Posterior cingulate gyrus (tissue), 11 donors: ENCODE measurements at places on chromosomes 2 and 18.

- peak; percentile 17 for DNase-seq
These were observed 341.2 kb downstream of the CYP26B1 start for GRCh38 chr2:71806432-71806831.

- no peak for DNase-seq
These were observed 89.4 kb upstream of the EML6 start for GRCh38 chr2:54634021-54634420.

GRCh38 chr18:60024857-60025256 is 125.1 kb downstream of the PMAIP1 start:
- no peak for DNase-seq

DNA sequence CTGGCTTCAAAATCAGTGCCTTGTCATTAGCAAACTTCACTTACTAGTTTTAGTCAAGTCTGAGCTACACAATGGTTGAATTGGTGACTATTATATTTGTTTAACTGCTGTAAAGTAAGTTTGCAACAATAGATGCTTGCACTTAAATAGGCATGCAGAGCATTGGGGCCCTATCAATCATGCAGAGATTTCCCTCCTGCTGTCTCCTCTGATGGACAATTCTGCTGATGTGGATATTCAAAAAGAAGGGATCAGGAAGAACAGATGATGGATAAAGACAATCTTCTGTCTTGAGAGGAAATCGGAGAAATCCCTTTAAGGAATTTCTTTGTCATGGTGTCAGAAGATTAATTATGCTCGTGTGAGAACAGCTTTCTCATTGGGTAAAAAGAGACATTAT is 89.0 kb downstream of the GREB1L start:
- no peak for DNase-seq

DNA sequence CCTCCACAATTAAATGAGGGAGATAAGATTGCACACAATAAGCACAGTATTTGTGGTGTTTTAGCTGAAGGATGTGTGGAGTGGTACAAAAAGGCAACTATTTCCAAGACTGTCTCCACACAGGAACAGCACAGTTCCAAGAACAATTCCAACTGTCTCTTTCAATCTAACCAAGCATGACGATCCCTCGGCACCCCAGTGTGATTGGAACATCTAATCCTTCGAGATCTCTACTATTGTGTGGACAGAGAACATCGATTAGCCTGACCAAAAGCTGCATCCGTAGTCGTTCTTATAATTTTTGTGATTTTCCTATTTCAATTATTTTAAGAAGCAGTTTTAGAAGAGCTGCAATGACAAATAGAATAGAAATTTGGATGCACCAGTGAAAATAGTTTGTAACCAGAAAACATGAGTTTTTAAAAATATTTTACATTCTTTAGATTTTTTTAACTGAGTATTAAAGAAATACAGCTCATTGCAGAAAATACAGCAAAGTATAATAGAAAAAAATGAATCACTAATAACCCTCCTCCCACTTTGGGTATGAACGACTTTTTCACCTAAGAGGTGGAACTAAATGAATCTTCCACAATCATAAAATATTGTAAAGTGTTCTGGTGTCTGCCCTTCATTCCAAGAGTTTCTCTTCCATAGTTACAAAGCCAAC is 76.4 kb upstream of the CABLES1 start:
- DNase-seq, result no peak

DNA sequence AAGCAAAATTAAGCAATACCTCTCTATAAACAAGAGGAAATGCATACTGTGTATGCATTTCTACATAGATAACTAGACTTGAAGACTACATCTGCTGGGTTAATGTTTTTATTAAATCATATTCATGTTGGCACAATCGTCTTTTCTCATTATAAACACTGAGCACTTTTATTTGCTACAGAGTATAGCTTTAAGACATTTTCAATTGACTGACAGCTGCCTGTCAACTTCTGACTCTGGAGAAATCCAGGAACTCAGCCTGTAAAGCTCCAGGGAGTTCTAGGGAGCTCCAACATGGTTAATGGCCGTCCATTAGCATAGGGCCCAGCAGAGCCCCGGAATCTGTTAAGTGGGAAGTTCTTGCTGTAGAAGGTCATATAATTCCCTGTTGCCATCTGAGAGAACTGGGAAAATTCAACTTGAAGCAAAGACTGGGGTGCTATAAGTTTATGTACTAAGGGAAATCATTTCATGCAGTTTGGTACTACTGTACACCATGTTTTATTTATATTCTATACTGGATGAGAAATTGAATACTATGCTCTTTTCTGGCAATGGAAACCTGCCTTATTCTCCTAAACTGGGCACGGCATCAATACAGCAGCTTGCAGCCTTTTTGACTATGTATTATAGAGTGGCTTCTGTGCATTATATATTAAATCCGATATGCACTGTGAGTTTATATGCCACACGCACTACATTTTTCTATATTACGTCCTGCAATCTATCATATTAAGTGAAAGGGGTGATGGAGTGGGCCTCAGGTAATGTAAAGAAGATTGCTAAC is 243.5 kb upstream of the ZNF521 start:
- no peak for DNase-seq

DNA sequence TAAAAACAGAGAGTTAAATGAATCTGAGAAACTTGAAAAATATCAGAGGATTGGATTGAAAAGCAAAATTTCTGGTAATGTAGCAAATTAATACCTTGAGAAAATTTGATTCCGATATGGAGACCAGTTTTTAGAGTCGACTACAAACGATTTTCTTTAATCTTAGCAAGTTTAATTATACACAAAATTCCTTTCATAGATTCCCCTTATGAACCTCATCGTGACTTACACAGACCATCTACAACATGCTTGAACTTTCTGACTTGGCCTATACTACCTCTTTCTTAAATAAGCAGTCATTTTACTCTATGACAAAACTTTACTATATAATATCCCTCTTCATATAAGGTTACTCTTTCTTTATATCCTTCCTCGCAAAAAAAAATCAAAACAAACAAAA is 769.6 kb upstream of the CRIM1 start:
- no peak for DNase-seq

- DNase-seq, result no peak
These were observed 52.0 kb upstream of the TNP1 start for GRCh38 chr2:216911886-216912285.

- no peak for DNase-seq
These were observed 1.9 kb downstream of the OTX1 start for GRCh38 chr2:63052411-63053080.

DNA sequence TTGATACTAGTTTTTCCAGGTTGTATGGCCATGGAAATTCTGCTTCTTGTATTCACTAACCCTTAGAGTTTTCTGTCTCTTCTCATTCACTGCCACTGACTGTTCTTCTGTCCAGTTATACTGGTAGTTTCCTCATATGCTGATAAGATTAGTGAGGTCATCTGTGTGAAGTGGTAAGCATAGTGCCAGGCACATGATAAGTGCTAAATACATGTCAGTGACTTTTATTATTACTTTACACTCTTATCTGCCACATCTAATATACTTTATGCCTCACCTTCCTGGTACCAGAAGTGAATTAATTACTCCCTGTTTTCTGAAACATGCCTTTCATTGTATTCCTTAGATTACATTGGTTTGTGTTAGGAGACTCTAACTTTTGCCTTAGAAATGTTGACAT is 91.3 kb downstream of the NBEAL1 start:
- no peak for DNase-seq

DNA sequence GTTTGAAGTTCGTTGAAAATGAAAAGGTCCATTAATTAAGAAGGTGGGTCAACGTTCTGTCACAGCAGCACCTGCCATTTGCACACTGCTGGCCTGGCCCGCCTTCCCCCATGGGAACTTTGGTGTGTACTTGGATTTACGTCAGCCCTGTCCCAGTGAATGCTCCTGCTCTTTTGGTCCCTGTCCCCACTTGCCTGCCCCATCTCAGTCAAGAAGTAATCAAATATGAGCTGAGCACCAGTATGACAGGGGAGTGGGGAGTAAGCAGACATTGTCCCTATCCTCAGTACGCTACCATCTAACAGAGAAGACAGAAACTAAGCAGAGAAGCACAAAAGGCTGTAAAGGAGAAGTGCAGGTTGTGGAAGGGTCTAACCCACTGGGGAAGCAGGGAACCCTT is 65.1 kb downstream of the SLC4A3 start:
- no peak for DNase-seq

GRCh38 chr18:41569867-41570266 is 385.2 kb upstream of the PIK3C3 start:
- no peak for DNase-seq

DNA sequence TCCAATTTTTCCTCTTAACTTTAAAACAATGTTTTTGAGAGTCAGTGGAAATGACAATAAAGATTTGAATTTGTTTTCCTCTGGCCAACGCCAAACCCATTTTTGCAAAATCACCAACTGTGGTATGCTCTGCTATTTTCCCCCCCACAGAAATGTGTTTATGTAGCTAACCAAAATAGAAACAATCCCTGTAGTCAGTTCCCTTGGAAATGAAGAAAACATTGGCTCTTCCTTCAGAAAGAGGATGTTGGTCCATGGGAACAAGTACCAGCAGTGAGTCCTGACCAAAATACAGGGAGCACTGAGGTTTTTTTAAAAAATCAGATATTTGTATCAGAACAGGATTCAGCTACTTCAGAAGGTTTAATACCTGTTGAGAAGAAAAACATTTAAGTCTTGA is 65.3 kb downstream of the SLC40A1 start:
- no peak for DNase-seq

DNA sequence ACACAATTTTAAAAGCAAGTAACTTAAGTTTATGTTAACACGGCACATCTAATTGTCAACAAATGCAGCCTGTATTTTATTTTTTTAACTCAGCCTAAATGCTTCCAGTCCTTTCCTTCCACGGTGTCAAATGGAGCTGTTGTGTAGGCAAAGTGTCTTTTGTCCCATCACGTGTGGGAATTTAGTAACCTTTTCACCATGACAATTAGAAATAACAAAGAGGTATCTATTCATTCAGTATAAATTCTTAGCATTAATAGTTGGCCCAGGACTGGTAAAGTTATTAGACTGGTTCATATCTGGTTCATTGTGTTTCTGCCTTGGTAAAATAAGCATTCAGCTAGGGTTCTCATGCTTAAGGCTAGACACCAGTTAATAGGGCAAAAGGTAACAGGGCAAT is 47.9 kb downstream of the FRZB start:
- no peak for DNase-seq

GRCh38 chr2:218331745-218332144 is 24.9 kb upstream of the CATIP start:
- DNase-seq, result no peak

- no peak for DNase-seq
These were observed 216.3 kb downstream of the ANAPC1 start for GRCh38 chr2:111667542-111668273.

- no peak for DNase-seq
These were observed 53.2 kb downstream of the EEF1B2 start for GRCh38 chr2:206212673-206213513.

GRCh38 chr2:230955163-230955737 is 30.2 kb upstream of the GPR55 start:
- DNase-seq, result no peak
